H1 (cell line): ENCODE measurements at places on chromosomes 1 and 21.

DNA sequence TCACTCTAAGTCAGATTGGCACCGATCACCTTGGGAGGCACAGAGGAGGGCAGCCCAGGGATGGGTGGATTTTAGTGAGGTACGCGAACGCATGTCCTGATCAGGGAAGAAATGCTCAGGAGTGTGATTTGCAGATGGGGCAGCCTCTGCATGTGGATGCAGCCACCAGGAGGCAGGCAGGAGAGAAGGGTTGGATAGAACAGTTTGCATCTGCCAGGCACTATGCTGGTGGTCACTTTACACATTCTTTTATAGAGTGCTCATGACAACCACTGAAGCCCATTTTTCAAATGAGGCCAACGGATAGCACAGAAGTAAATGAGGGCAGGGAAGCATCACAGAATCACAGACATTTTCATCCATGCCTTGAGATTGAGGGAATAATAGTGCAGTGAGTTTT is 5.7 kb downstream of the LAMB3 start:
- DNase-seq = no peak

GRCh38 chr1:211903490-211904245 is 73.1 kb upstream of the LPGAT1 start:
- DNase-seq = no peak

- no peak for DNase-seq
Measured at GRCh38 chr1:117093091-117093534, 28.4 kb downstream of the TRIM45 start.

DNA sequence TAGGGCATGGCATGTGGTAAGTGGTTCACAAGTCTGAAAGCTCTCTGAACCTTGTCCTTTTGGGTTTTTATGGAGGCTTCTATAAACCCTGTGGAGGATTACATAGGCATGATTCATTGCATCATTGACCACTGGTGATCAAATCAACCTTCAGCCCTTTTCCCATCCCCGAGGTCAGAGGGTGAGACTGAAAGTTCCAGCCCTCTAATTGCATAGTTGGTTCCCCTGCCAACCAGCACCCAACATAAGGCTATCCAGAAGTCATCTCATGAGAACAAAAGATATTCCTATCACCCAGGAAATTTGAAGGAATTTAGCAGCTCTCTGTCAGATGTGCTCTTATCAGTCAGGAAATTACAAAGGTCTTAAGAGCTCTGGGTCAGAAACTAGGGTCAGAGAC is 89.5 kb upstream of the ARTN start:
- DNase-seq = no peak

DNA sequence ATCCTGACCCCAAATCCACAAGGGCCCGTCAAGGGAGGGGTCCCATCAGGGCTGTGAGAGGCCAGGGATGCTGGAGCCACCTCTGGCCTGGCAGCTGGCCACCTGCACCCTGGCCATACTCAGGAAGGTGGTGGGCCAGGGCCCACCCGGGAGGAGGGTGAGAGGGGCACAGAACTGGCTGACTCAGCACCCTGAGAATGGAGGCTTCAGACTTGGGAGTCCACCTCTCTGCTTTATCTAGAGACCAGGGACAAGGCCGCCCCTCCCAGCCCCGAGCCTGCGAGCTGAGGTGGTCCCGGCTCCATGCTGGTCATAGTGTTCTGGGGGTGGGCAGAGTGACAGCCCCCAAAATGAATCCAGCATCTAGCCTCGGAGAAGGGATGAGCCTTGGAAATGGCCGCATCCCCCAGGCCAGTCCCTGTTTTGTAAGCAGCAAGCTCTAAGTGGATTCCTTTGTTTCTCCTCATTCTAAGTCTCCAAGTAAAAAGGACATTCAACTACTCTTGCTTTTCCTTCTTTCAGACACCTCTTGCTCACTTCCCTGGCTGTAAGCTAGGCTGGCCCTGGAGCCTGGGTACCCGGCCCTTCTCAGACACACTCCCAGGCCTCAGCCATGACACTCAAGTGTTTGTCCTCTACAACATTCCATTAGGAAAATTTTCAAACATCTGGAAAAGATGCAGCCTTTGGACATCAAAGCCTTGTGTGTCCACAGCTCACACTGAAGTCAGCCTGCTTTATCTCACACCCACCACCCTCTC is 12.3 kb downstream of the WNT3A start:
- DNase-seq = no peak

DNA sequence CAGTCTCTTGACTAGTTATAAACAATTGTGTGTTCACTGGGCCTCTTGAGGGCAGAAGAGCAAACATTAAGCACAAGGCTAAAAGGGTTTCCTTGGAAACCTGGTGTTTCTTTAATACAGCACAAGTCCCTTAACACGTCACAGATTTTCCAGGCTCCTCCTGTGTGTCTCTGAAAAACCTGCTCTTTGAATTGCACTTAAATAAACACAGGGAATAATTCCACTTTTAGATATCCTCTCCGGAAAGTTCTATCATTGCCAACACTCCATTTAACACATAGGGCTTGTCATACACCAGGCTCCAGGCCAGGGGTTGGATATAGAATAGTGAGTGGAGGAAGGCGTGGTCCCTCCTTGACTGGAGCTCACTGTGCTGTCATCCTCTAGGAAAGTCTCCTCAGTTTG is 442.6 kb downstream of the DSCAM start:
- DNase-seq = no peak

DNA sequence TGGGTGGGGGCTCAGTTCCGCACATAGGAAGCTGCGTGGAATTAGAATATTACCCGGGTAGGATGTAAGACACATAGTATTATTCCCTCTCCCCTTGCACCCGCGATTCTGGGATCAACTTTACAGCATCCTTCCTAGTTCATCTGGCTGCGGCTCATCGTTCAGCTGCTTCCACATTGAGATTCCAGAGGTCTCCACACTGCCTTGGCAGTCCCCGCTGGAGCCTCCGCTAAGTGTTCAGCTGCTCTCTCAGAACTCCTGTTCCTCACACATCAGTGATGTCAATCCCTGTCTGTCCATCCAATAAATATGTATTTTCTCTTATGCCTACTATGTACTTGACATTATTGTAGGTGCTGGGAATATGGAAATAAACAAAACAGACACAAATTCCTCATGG is 135.6 kb upstream of the SYT6 start:
- DNase-seq = no peak

- DNase-seq = no peak
Measured at GRCh38 chr1:155967341-155968050, 10.9 kb downstream of the ARHGEF2 start.
